ENCODE measurements at places on chromosomes 7 and 10.

GRCh38 chr10:18202680-18203460 lies 62.6 kb downstream of the CACNB2 start:
- DNase-seq, result no peak

DNA sequence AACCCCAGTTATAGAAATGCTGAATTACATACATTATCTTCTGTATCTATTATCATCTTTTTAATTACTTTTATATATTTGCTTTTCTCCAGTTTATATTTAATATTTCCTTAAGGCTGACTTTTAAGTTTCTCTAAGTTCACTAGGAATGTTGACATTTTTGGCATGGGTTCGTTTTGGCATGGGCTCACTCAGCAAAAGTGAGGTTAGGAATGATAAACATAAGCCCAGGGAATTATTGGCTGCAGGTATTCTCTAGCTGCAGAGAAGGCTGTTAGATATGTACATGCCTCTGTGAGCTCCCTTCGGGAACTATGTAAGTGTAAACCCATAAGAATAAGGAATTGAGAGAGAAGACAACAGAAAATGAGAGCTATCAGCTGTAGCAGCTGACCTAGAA lies 63.6 kb upstream of the RAB18 start:
- no peak for DNase-seq

DNA sequence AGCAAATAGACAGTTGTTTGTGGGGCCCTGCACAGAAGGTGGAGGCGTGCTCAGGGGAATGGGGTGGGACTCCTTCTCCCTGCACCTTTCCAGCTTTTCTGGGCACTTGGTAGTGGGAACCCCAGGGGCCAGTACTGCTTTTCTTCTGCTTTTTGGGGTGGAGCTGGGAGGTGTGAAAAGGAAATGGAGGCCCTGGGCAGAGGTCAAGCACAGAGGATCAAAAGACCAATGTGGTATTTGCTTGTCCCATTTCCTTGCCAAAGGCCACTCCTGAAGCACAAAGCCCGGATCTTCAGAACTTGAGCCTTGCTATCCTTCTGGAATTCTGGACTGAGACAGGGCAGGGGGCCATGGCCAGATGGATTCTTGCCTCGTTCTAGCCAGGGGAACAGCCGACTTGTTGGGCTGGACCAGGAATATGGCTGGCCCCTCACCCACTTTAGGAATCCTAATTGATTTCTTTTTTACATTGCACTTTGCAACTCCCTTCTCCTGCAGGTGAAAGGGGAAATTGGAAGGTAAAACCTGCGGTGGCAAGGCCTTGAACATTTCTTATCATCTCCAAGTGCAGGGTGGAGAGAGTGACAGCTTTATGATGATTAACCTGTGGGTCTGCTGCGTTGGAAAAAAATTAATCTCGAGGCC lies 26.5 kb downstream of the ADRA2A start:
- no peak for DNase-seq

DNA sequence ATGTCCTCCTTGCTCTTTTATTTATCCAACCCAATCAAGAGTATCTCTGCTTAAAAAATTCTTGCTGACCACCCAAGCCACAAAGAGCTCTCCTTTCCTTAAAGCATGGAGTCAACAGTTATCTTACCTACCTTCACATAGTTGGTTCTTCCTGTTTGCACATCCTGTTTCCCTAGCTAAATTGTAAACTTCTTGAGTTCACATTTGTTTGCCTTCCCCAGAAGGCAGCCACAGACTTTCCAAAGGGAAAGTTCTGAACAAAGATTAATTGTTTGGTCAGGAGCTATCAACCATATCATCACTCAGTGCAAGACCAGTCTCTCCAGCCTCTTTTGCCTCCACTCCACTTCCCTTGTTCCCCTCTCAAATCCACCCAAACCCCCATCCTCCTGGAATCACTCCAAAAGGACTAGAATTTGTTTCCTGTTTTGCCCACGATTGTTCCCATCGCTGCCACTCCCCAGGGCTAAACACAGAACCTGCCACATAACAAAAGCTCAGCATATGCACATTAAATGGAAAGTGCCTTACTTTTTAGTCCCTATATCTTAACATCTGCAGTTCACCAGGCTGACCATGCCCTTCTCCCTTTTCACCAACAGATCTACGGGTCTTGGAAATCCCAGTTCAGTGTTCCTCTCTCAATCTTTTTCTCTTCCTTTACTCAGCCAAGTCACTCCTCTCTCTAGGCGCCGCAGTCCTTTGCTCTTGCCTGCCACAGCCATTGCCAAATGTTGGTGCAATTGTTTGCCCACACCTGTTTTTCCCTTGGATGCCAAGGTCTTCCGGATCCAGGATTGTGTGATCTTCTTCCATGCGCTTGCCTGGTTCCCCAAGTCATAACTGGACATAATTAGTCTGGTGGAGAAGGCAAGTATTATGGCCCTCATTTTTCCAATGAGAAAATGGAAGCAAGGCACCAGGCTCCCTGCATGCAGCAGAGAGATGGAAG lies 265.5 kb downstream of the KCNMA1 start:
- DNase-seq, result no peak

DNA sequence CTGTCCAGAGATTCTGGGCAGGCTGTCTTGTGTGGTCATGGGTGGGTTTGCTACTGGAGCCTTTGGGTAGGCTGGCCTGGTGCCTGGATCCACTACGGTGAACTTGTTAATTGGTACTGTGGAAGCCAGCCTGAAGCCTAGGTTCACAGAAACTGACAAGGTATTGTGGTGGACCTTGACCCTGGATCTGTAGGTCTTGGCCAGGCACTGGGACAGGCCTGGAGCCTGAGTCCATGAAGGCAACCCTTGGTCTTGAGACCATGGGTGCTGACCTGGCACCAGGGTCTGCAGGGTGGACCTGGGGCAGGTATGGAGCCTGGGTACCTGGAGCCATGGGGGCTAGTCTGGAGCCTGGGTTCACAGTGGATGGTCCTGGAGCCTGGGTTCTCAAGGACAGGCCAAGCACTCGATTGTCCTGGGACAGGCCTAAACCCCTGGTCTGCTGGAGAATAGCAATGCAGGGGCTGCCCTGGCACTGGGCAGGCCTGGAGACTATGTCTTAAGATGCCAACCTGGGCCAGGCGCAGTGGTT lies 85.8 kb downstream of the CCDC3 start:
- no peak for DNase-seq

Measured in NCI-H146 (cell line).